CD4-positive, alpha-beta T cell treated with Interleukin-6 for 4 hours (primary cell): ENCODE measurements at places on chromosomes 5 and 9.

GRCh38 chr9:124834591-124834990 lies 18.7 kb upstream of the WDR38 start:
- DNase-seq = no peak

DNA sequence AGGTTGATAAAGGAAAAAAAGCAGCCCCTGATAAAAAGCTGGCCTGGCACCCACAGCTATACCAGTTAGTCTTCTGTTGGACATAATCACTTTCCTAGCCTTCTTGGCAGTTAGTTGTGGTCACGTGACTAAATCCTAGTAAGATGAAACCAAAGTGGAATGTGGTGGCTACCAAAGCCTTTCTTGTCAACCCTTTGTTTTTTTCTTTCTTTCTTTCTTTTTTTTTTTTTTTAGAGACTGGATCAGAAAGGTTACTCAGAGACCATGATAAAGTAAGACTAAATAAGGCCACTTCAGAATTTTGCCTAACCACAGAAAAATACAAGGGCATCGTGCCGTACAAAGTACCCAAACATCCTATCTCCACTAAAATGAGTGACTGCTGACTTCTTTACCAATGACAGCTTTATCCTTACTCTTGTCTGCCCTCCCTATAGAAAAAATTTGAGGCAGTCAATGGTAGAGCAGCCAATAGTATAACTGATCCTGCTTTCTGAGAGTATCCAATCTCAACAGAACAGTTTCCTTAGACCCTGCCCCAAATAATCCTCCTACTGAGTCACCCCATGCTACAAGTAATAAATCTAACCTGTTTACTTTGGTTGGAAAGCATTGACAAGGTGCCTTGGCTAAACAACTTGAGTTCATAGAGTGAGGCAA lies 14.2 kb upstream of the KIF27 start:
- no peak for DNase-seq

DNA sequence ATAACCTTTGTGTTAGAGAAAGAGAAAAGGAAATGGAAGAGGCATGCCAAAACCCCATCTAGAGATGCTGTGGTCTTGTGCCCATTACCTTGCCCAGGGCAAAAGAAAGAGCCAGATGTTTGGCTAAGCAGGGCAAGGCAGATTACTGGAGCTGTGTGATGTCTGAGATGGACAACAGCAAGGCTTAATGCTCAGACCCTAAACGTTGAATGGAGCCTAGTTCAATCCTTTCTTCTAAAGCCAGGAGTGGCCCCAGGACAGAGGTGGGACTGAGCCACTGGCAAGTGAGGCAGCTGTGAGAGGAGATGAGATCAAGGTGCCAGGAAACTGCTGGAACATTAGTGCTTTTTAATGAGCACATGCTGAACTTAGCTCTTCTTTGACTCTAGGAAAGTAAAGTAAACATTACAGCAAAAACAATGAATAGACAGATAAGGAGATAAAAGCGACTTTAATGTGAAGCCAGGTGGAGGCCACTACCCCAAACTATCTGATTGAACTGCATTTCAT lies 143.0 kb upstream of the EGFLAM start:
- DNase-seq = no peak

GRCh38 chr5:176152191-176152929 lies 85.9 kb upstream of the SIMC1 start:
- DNase-seq = no peak

GRCh38 chr5:174101195-174101730 lies 55.8 kb downstream of the NSG2 start:
- no peak for DNase-seq

DNA sequence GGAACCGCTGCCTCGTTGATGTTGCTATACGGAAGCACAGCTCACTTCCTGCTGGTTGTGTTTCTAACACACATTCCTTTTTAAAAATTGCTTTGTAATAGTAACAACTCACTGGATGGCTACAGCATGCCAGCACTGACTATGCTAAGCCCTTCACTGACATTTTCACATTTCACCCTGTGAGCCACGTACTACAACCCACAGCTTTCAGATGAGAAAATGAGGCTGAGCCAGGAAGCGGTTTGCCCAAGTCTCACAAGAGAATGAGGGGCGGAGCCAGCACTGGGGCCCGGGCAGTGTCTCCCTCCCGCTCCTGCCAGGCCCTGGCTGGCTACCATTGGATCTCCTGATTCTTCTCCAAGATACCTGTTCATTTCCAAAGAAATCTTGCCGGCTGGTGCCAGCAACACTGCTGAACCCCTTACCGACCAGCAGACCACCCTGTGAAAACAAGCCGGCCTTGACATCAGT lies 38.3 kb downstream of the FAM78A start:
- DNase-seq = peak; percentile 93

DNA sequence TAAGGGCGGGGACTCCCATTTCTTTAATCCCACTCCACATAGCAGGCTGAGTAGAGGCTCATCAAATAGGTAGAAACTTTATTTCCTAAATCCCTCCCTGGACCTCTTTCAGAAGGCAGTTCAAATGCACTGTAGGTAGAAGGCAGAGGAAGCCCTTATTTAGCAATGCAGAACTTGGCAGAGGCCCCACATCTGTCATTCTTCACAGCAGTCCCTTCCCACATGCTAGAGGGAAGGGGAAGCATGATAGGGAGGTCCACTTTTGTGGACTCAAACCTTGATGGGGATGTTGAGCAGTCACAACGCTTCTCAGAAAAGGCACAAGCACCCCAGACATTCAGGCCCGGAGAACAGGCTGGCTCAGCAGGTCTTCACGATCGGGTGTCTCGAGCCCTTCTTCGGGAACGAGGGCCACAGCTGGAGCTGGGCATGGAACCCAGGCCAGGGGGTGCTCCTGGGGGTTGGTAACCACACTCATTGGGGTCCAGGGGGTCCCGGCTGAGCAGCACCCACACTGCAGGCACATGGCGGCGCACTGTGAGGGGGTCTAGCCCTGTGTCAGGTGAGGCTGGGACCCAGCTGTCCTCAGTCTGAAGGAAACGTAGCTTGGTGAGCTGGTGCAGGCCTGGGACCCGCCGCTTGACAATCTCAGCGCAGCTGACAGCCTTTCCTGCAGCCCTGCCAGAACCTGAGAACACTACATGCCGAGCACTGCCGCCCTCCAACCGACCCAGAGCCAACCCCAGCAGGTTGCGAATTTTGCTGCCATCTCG lies 1.3 kb downstream of the RPP25L start:
- DNase-seq = no peak
